ENCODE measurements at places on chromosomes 12 and 14. TPM values are rescaled to one million over a fixed set of nuclear protein-coding genes. Genes with fewer than 3 reads are reported as not detected.

LACRT gene
- not detected for total RNA-seq

CCDC175 gene
- not detected for total RNA-seq

CAPZA3 gene
- total RNA-seq: not detected

CLEC12A gene
- total RNA-seq: not detected

KIF5A gene
- 0.20 TPM for total RNA-seq

Measured in A549 treated with dexamethasone at 1 μM for 4 hours (cell line).